ENCODE measurements at places on chromosomes 6 and 20.

GRCh38 chr6:140537834-140538705 lies 1163.6 kb upstream of the CITED2 start:
- H3K27ac ChIP-seq, result no peak overlapping the region
- no peak overlapping the region for H3K4me3 ChIP-seq
- no peaks in the 10 kb centered on the region for H3K36me3 ChIP-seq
- H3K27me3 ChIP-seq, result no peaks in the 10 kb centered on the region

- H3K4me3 ChIP-seq, result no peak overlapping the region
- H3K36me3 ChIP-seq, result no peaks in the 10 kb centered on the region
- H3K4me1 ChIP-seq, result 0 out of 2 replicates have a peak, but pooled peaks cover 3% of the 10 kb centered on the region
- no peak overlapping the region for H3K27ac ChIP-seq
- no peak for DNase-seq
- H3K27me3 ChIP-seq, result no peaks in the 10 kb centered on the region
Measured at GRCh38 chr6:34798057-34798456, 6.2 kb downstream of the BLTP3A start.

- no peaks in the 10 kb centered on the region for H3K27me3 ChIP-seq
- no peak overlapping the region for H3K27ac ChIP-seq
- no peak overlapping the region for H3K4me3 ChIP-seq
- H3K36me3 ChIP-seq, result no peaks in the 10 kb centered on the region
- DNase-seq, result no peak
- peaks cover 2% of the 10 kb centered on the region for H3K4me1 ChIP-seq
Measured at GRCh38 chr6:138182939-138183789, 21.4 kb downstream of the ARFGEF3 start.

DNA sequence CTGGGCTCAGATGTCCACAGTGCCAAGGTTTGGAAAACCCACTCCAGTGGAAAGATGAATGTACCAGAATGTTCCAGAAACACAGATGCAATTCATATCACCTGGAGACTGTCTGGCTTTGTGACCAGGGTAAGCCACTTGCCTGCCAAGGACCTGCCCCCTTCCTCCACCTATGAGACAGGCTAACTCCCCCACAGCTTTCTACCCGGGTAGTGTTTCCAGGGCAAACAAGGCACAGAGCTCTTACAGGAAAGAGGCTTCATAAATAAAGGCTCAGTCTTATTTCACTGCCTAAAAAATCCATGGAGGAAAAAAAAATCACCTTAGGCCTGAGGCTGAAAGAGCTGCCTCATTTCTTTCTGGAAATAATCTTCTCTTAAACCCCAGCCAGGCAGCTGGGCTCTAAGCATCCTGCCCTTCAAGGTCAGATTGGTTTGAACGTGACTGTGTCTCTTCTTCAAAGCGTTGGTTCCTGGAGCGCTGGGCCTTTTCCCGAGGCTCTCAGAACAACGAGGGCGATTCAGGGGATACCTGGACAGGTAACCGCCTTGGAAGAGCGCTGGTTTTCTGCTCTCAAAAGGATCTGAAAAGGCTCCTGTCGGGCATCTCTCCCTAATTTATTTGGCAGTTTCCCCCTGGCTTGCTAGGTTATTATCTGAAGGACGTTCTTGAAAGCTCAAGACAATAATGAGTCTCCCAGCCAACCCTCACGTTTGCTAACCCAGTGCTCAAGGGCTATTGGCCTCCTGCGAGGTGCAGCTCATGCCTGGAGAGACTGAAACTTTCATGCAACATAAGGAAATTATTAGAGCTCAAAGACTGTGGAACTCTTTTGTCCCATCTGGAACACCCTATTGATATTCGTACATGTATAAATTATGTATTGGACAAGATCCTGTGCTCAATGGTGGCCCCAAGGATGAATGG lies 199.2 kb upstream of the PMEPA1 start:
- DNase-seq, result no peak
- no peaks in the 10 kb centered on the region for H3K4me1 ChIP-seq
- H3K4me3 ChIP-seq, result no peak overlapping the region
- peaks cover 97% of the 10 kb centered on the region for H3K27me3 ChIP-seq
- H3K36me3 ChIP-seq, result no peaks in the 10 kb centered on the region
- no peak overlapping the region for H3K27ac ChIP-seq

DNA sequence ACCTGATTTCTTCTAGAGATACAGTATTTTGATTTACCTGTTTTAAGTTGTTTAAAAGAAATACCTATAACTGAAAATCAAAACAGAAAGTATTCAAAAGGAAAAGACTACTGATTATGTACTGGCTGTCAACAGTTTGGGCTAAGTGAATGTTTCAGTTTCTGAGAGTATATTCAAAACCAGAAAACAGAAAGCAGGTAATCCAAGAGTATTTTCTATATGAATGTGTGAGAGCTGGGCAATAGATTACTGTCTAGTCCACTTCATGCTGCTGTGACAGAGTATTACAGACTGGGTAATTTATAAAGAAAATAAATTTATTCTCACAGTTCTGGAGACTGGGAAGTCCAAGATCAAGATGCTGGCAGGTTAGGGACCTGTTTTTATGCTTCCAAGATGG lies 261.0 kb downstream of the ARHGAP18 start:
- no peak overlapping the region for H3K4me3 ChIP-seq
- peak overlapping the region; percentile 56 for H3K27ac ChIP-seq
- H3K4me1 ChIP-seq, result peaks cover 29% of the 10 kb centered on the region

GRCh38 chr20:43825581-43825980 lies 89.1 kb upstream of the TOX2 start:
- no peak overlapping the region for H3K4me3 ChIP-seq
- H3K4me1 ChIP-seq, result no peaks in the 10 kb centered on the region
- no peak for DNase-seq
- no peak overlapping the region for H3K27ac ChIP-seq

DNA sequence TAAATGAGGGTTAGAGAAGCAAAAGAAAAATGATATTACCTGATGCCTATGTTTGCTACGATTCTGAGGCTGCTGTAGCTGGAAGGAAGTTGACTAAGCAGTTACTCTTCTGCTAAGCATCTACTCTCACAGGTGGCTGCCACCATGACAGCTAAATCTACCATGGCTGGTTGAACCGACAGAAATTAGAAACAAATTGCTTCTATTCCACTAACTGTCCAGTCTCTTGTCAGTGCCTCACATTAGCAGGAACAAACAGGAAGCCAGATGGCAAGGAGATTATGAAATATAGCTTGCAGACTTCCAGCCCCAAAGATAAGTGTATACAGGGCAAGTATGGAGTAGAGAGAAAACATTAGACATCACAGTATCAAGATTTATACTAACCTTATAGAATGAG lies 59.4 kb upstream of the TMEM200A start:
- peak overlapping the region; percentile 46 for H3K27ac ChIP-seq
- peaks cover 13% of the 10 kb centered on the region for H3K4me1 ChIP-seq
- H3K27me3 ChIP-seq, result no peaks in the 10 kb centered on the region
- H3K4me3 ChIP-seq, result no peak overlapping the region
- H3K36me3 ChIP-seq, result no peaks in the 10 kb centered on the region
- DNase-seq, result peak; percentile 65

DNA sequence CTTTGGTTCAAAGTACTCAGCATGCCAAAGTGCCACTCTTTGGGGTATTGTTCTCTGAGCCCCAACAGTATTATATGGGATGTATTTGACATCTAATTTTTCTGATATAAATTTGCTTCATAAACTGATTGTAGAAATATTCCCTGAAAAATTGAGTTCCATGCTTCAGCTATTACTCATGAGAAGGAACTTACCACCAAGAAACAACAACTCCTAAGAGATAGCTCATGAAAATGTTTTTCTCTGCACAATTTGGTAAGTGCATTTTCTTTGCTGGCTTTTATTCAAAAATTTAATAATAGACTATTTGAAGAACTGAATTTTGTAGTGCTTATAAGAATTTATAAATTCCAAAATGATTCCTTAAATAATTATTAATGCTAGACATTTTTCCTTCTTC lies 12.8 kb upstream of the TPD52L1 start:
- H3K4me1 ChIP-seq, result no peaks in the 10 kb centered on the region
- H3K27me3 ChIP-seq, result no peaks in the 10 kb centered on the region
- no peaks in the 10 kb centered on the region for H3K36me3 ChIP-seq
- DNase-seq, result no peak

GRCh38 chr6:6657085-6657819 lies 68.7 kb downstream of the LY86 start:
- H3K4me3 ChIP-seq, result no peak overlapping the region
- no peaks in the 10 kb centered on the region for H3K36me3 ChIP-seq
- no peak overlapping the region for H3K27ac ChIP-seq
- no peaks in the 10 kb centered on the region for H3K27me3 ChIP-seq
- no peak for DNase-seq
- H3K4me1 ChIP-seq, result no peaks in the 10 kb centered on the region

GRCh38 chr20:51636123-51636522 lies 93.6 kb upstream of the NFATC2 start:
- H3K4me3 ChIP-seq, result no peak overlapping the region
- no peak overlapping the region for H3K27ac ChIP-seq
- no peaks in the 10 kb centered on the region for H3K27me3 ChIP-seq
- no peaks in the 10 kb centered on the region for H3K36me3 ChIP-seq
- H3K4me1 ChIP-seq, result no peaks in the 10 kb centered on the region
- DNase-seq, result no peak

- H3K4me3 ChIP-seq, result no peak overlapping the region
- DNase-seq, result no peak
- no peak overlapping the region for H3K27ac ChIP-seq
- no peaks in the 10 kb centered on the region for H3K27me3 ChIP-seq
- H3K36me3 ChIP-seq, result no peaks in the 10 kb centered on the region
Measured at GRCh38 chr6:55841341-55841740, 34.0 kb downstream of the BMP5 start.

DNA sequence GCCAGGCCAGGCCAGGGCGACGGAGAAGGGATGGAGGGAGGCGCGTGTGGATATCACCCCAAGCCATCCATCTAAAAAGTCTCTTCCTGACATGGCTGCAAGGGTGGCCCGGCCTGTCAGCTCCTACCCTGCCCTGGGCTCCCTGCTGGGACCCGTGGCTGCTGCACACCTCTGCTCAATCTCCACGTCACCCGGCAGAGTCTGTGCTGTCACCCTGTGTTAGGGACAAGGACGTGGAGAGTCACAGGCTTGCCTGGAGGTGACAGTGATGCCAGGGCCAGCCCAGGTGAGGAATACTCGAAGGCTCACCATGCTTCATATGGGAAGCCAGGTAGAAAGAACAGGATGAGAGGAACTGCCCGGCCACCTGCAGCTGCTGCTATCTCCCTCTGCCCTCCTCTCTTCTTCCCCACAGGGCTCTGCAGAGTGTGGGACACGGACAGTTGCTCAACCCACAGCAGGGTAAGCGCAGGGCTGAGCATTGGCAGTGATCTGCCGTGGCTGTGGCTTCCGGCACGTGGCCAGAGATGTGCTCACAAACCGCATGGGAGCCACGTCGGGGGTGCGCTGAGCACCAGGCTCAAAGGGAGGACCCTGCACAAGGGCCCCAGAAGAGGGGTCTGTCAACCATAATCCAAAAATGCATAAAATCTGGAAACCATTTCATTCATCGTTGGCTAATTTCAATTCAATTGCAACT lies 214.3 kb downstream of the DLL1 start:
- H3K4me1 ChIP-seq, result no peaks in the 10 kb centered on the region
- no peak for DNase-seq
- H3K4me3 ChIP-seq, result no peak overlapping the region
- no peaks in the 10 kb centered on the region for H3K36me3 ChIP-seq
- no peaks in the 10 kb centered on the region for H3K27me3 ChIP-seq

DNA sequence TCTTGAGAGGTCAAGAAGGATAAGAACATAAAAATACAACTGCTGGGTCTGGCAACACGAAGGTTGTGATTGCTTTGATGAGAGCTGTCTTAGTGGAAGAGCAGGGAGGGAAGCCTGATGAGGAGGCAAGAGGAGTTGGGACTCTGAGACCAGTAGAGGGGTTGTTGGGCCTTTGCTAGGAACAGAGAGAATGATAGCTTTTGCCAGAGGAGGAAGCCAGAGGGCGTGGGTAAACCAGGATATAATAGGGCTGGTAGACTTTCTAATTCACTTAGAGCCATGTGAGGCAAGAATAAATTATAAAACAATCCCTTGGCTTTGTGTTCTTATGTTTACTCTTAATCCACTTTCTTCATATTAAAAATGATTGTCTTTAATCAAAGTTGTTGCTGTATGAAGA lies 78.6 kb downstream of the RCAN2 start:
- no peak overlapping the region for H3K27ac ChIP-seq
- DNase-seq, result no peak
- H3K4me3 ChIP-seq, result no peak overlapping the region
- no peaks in the 10 kb centered on the region for H3K27me3 ChIP-seq
- no peaks in the 10 kb centered on the region for H3K36me3 ChIP-seq
- no peaks in the 10 kb centered on the region for H3K4me1 ChIP-seq

DNA sequence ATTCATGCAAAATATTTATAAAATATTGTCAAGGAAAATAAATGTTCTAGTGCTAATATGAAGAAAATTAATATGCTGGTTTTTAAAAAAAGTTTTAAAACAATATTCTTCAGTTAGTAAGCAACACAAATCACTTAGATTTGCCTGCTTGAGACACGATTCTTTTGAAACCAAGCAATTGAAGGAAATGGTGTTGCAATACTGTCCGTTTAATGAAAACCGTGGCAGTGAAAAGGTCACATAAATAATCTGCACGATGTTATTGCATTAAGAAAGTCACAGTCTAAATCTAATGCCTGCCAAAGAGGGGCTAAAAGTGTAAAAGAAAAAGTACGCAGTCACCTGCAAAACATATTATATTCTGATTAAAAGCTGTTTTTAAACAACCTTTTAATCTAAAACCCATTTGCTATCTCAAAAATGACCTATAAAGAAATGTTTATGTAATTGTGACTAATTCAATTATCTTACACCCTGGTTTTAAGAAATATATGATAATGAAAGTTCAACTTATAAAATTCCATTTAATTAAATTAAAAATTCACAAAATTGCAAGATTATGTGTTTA lies 143.0 kb downstream of the GMDS start:
- H3K4me3 ChIP-seq, result no peak overlapping the region
- H3K36me3 ChIP-seq, result no peaks in the 10 kb centered on the region
- H3K27ac ChIP-seq, result no peak overlapping the region
- H3K4me1 ChIP-seq, result no peaks in the 10 kb centered on the region
- no peaks in the 10 kb centered on the region for H3K27me3 ChIP-seq

DNA sequence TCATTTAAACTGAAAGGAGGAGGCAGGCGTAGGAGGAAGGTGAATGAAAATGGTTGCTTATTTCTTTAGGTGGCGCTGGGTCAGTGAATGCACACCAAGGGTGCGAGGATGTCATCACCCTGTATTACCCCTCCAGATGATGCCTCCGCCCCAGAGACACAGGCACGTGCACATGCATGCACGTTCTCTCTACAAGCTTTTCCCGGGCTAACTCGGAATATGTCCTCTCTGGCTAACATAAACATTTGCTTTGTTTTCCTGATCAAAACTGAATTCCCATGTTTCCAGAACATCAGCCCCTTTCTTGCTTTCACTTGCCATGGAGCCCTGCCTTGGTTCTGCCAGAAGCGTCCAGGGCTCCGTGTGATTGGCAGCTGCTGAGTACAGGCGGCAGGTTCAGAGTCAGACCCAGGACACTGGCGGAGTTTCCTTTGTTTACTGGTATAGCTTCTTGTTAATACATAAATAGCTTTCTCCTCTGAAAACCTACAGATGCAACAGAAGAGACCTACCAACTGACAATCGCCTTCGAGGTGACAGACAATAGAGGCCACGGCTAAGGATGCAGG lies 131.2 kb upstream of the RPS6KA2 start:
- H3K27ac ChIP-seq, result no peak overlapping the region
- H3K27me3 ChIP-seq, result no peaks in the 10 kb centered on the region
- H3K4me1 ChIP-seq, result no peaks in the 10 kb centered on the region
- no peak overlapping the region for H3K4me3 ChIP-seq
- DNase-seq, result no peak
- H3K36me3 ChIP-seq, result no peaks in the 10 kb centered on the region

GRCh38 chr6:35664945-35665344 lies 23.8 kb downstream of the FKBP5 start:
- no peaks in the 10 kb centered on the region for H3K36me3 ChIP-seq
- H3K4me1 ChIP-seq, result peaks cover 25% of the 10 kb centered on the region
- no peak overlapping the region for H3K4me3 ChIP-seq
- no peak overlapping the region for H3K27ac ChIP-seq
- no peak for DNase-seq
